ENCODE measurements at places on chromosomes 2 and 18. TPM values are rescaled to one million over a fixed set of nuclear protein-coding genes. Genes with fewer than 3 reads are reported as not detected.

Gene OR6B3
- not detected for total RNA-seq

DNA sequence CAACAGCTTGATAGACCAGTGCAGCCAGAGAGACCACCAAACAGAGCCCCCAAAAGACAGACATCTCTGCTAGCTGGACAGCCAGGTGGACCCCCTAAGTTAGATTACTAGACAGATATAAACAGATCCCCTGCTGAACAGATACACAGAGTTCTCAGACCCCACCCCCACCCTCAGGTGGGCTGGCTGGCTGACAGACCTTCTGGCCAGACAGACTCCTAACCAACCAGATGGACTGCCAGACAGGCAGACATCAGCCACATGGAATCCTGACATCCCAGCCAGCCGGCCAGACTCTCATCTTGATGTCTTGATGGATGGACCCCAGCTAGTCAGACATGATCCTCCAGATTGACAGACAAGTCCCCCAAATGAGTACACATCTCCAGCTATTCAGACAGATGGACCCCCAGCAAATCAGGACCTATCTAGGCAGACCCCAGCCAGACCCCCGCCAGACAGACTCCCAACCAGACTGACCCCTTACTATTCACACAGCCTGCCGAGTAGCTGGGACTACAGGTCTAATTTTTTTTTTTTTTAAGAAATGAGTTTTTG lies 18.0 kb downstream of the PTPN18 start:
- no peak for DNase-seq

DNA sequence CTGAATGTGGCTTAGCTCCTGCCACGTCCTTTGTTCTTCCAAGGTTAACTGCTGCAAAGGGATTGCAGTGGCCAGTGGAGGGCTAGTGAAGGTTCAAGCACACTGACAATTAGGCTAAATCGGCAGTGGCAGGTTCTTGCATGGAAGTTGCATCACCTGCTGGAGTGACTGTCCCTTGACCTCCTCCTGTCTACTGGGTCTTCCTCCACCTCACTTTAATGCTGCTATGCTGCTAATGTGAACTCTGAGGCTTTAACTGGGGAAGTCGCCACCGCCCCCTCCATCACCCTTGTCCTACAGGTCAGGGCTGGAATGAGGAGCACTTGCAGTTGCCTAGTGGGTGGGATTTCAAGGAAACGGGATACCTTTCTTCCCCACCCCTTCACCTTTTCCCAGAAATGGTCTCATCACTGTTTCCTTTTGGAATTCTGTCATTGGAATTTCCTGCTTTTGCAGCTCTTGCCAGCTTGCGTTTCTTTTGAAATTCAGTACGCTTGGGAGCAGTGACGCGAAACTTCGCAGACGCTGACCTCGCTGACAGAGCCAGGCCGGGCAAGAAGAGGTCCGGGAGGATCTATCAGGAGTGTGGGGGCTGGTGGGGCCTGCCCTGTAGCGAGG lies 150.3 kb downstream of the SH3RF3 start:
- DNase-seq, result no peak

- DNase-seq, result no peak
These were observed 48.1 kb downstream of the TMEM185B start for GRCh38 chr2:120174963-120175581.

- no peak for DNase-seq
These were observed 45.4 kb downstream of the BCL2L11 start for GRCh38 chr2:111166115-111166514.

GRCh38 chr2:132824716-132825115 lies 154.7 kb upstream of the LYPD1 start:
- DNase-seq, result no peak

DNA sequence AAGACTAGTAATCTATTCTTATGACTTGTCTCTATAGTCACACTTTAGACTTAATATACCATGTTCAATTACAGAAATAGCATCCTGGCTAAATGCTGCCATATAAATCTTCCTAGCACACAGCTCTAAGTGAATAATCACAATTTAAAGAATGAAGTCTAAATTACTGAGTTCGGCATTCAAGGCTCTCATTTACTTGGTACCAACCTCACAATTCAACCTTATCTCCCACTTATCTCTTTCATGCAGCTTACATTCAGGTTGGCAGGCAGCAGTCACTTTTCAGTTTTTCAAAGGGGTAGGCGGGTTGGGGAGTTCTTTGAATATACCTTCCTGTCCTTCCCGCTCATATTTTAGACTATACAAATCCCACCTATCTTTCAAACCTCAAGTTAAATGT lies 1.5 kb downstream of the MMADHC start:
- DNase-seq, result no peak

GRCh38 chr18:62942578-62942977 lies 227.2 kb downstream of the PHLPP1 start:
- DNase-seq, result no peak

DNA sequence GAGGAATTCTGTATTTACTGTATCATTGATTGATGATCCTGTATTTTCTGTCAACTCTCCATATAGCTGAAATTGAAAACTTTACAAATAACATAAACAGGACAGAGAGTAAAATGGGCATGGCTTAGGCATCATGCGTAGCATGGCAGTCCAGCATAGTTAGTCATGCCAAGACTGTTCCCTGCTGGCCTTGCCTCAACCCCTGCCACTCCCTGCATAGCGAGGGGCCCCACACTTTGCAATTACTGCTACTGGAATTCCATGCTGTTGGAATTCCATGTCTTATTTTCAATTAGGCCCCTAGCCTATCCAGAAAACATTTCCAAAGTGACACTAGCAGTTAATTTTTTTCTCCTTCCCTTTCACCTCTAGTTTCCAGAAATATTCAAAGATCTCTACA lies 15.1 kb upstream of the SOX11 start:
- DNase-seq, result no peak

DNA sequence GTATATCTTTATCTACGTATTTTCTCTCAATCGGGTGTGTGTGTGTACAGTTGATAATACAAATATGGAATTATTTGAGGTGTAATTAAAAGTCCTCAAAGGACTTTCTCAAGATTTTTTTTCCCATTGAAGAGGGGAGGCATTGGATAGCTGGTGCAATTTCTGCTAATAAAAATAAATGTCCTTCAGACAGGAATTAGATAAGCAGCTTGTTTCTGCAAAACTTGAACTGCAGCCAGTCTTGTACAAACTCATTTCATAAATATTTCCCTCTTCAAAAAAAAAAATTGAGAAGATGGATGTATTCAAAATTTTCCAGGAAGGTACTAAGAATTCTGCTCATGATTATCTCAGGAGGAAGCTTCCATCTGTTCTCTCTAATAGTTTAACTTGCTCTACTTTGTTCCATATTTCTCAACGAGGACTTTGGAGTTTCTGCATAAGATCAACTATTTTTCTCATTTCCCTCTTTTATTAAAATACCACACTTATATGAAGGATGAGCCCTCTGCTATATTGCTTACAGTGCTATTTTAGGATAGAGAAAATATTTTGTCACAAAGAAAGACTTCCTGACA lies 33.0 kb upstream of the GLS start:
- DNase-seq, result no peak

- DNase-seq, result no peak
These were observed 72.2 kb downstream of the MAP2 start for GRCh38 chr2:209495855-209496585.

- DNase-seq, result no peak
These were observed 131.4 kb downstream of the KCNS3 start for GRCh38 chr2:18009891-18010290.

All from left lobe of liver (tissue), 2 donors.